SJSA1 (cell line): ENCODE measurements at places on chromosomes 7 and 10. TPM values are rescaled to one million over a fixed set of nuclear protein-coding genes. Genes with fewer than 3 reads are reported as not detected.

GRCh38 chr7:121053219-121053618 is 64.7 kb downstream of the CPED1 start:
- no peak for DNase-seq

Gene SPACDR
- 0.66 TPM in 1 of 2 replicates, not detected in the other for total RNA-seq

DNA sequence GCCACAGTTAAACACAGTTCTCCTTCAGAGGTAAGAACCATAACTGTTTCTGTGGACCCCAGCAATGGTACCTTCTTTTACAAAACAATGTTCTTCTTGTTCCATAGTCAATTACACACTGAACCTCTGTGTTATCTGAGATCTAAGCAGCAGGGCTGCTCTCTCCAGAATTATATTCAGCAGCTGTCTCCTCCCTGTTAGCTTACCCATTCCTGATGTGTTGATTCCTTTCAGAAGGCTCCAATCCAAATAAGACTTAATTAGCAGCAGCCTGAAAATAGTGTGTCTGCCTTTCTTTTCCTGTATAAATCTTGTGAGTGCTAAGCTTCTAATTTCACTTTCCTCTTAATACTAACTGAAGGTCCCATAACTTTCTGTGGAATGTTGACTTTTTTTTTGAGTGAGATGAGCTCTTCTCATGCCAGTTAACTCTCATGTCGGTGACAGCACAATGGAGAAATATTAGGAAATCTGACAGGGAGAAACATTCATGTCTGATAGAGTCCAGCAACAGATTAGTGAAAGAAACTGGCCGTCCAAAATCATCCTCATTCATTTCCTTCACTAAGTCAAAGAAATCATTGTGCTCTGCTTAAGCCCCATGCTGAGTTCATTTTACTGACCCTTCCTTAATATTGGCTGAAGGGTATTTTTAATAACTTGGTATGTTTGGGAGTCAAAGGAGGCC is 226.5 kb downstream of the PRKG1 start:
- DNase-seq = no peak

- no peak for DNase-seq
Observed at GRCh38 chr7:88842201-88842600, 46.7 kb upstream of the TEX47 start.

Gene LMTK2
- total RNA-seq = 5.2 and 8.8 TPM in 2 replicates

Gene MRC1
- total RNA-seq = not detected in 2 replicates

DNA sequence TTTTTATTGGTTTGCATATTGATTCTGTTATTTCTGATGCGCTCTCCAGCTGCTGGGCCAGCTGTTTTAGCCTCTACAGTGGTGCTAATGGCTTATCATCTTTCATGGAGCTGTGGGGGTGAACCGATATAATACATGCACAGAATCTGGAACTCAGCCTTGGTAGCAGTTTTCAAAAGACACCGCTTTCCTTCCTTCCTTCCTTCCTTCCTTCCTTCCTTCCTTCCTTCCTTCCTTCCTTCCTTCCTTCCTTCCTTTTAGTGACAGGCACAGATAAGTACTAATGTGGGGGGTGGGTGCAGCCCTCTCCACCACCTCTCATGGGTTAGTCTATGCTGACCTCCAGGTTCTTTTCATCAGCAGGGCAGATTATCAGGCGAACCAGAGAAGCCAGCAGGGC is 31.9 kb upstream of the C10orf53 start:
- no peak for DNase-seq

DNA sequence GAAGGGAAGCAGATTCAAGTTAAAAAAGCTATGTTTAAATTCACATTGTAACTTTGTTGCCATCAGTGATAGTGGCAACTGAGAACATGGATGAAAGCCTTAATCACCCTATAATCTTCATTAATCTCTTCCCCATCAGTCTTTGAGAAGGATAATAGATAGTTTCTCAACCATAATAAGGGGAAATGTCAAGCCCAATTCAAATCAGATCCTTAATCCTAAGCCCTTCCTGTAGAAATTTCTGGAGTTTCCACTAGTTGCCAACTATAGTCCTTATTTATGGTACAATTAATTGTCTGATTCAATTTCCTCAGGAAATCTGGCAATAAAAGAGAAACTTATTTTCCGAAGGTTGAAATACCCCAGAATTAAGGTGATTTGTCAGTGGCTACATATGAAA is 431.8 kb downstream of the ZWINT start:
- DNase-seq = no peak

- no peak for DNase-seq
Observed at GRCh38 chr7:41415051-41415450, 287.8 kb downstream of the INHBA start.

GRCh38 chr7:3065724-3066143 is 22.1 kb upstream of the CARD11 start:
- no peak for DNase-seq

DNA sequence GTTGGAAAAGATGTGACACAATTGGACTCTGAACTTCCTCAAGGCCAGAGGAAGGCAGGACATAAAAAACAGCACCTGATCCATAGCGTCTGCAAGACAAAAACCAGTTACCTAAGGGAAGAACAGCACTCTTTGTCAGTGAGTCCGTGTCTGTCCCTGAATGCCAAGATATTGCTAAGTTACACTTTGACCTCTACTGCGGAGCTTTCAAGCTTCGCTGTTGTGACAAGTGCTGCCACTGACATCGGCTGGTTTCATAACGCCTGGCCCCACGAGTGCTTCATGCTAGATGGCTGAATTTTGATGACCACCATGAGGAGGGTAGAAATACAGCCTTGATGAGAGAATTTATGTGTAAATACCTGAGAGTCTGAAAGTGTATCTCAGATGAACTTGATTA is 49.7 kb upstream of the JAZF1 start:
- no peak for DNase-seq

Gene POLD2
- 84.9 and 96.1 TPM in 2 replicates for total RNA-seq

DNA sequence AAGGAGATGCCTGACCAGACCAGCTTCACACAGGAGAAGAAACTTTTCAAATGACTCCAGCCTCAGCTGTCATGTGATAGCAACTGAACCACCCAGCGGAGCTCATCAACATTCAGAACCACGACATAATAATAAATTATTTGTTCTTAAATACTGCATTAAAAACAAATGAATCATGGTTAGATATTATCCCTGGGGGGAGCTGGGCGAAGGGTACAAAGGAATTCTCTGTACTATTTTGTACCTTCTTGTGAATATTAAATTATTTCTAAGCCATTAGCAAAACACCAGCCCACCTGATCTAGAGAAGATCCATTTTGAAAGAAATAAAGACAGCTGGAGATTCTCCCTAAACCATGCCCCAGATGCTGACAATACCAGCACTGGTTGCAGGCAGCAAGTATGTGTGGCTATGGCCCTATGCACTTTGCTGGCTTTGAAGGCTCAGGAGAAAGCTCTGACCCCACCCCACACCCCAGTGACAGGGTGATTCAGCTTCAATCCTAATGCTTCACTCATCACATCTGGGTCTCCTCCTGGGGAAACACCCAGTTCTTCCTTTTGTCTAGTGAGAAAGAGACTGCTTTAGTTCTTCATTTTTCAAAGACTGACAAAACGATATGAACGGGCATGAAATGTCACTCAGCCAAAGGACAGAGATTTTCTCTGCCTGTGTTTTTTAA is 45.5 kb upstream of the NKX2-3 start:
- DNase-seq = no peak

DNA sequence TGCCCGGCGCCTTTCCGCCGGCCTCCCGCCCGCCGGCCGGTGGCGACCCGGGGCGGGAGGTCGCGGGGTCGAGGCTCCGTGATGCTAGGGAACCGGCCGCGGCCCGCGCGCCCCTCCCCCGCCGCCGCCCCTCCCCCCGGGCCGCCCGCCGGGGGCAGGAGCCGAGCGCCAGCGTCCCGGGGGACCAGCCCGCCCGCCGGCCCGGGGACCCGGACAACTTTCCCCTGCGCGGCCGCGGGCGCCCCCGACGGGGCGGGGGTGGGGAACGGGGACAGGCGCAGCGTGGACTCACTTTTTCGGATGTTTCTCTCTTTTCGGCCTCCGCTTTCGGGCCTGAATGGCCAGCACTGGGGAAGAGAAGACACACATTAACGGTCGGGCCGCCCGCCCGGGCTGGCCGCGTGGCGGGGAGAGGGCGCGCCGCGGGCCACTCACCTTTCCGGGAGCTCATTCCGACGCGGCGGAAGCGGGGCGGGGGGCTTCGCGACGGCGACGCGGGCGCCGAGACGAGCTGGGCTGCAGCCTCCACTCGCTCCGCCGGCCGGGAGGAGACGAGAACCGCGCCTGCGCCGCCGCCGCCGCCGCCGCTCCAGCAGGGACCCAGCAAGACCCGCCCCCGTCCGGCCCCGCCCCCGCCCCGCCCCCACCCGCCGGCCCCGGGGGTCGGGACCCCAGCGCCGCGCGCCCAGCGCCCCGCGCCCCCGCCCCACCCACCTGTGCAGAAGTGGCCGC is at the start of gene SRPK2:
TSS of gene SRPK2 (minus strand) at position 566 of the 732 bp plus-strand sequence.
- peak; percentile 70 for DNase-seq

Gene SPOCK2
- not detected in 2 replicates for total RNA-seq

Gene SFTPD
- 0.29 TPM in 1 of 2 replicates, not detected in the other for total RNA-seq

Gene HTRA1
- 8.4 and 12.3 TPM in 2 replicates for total RNA-seq

Gene TAS2R40
- not detected in 2 replicates for total RNA-seq

DNA sequence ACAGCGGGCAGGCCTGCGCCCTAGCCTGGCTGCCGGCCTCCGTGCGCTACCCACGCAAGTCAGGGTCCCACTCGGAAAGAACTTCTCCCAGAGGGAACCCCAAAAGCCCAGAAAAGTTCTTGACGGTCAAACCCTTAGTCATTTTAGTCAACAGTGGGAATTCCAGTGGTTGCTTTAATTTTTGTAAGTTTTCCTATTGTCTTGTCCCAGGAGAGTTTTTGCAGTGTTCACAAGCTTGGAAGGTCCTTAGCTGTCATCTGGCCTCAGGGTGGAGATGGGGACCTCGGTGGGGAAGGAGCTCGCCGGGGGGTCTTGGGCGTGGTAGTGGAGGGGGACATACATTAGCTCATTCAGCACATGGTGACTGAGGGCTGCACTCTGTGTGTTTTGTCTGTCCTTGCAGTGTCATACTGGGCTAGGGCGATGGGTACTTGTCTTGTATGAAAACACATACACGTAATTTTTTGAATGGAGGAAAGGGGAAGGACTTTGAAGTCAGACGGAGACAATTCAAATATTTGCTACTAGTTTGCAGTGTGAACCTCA is 736 bp downstream of the MINDY4 start:
- DNase-seq = peak; percentile 36

Gene HOXA11
- 4.4 and 5.9 TPM in 2 replicates for total RNA-seq

Gene BLVRA
- 27.8 and 39.0 TPM in 2 replicates for total RNA-seq

GRCh38 chr10:118672766-118673715 is 77.6 kb upstream of the PRLHR start:
- DNase-seq = no peak

- DNase-seq = peak; percentile 55
Observed at GRCh38 chr7:134448356-134449229, 10.3 kb downstream of the AKR1B1 start.

DNA sequence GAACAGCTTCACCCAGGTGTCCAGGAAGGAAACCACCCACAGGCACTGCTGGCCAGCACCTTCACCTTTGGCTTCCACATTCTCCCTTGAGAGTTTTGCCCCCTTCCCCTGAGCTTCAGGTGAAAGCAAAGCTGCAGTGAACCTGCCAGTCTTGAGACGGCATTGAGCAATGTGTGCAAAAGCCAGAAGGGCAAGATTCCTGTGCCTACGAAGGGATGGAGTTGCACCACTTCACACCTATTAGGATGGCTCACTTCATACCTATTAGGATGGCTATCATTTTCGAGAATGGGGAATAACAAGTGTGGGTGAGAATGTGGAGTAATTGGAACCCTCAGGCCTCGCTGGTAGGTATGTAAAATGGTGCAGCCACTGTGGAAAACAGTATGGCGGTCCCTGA is 7.2 kb downstream of the HABP2 start:
- DNase-seq = no peak

GRCh38 chr7:48438206-48438605 is 266.9 kb downstream of the ABCA13 start:
- DNase-seq = peak; percentile 12

Gene PBLD
- 3.2 and 3.3 TPM in 2 replicates for total RNA-seq
